T follicular helper cell (primary cell): ENCODE measurements at places on chromosomes 5 and 9.

DNA sequence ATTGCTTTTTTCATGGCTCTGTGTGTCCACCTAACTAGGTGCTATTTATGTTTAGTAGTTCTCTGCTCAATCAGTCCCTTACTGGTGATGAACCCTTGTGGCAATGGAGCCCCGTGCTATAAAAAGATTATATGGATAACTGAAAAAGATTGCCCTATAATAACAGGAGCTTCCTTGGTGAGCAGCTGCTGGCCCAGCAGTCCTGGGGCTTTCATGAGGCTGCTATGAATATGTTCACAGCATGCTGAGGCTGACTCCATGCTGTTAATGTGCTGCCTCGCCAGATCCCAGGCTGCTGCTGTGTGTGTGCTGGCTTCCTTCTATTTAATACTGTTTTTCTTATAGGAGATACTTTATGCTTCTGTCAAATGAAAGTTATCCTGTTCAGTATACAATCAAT lies 357.5 kb downstream of the TAF11L14 start:
- DNase-seq: no peak

- no peak for DNase-seq
Observed at GRCh38 chr9:20693068-20693467, 9.0 kb downstream of the FOCAD start.

GRCh38 chr9:16213781-16214515 lies 656.5 kb downstream of the BNC2 start:
- no peak for DNase-seq

DNA sequence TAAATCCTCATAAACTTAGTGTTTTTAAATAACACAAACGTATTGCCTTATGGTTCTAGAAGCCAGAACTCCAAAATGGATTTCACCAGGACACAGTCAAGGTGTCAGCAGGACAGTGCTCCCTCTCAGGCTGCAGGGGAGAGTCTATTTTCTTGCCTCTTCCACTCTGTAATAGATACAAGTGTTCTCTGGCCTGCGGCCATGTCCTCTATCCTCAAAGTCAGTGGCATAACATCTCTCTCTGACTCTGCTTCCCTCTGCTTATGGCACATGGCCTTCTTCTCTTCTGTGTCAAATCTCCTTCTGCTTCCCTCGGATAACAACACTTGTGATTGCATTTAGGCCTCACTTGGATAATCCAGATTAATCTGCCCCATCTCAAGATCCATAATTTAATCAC lies 129.4 kb upstream of the OR13F1 start:
- no peak for DNase-seq

- no peak for DNase-seq
Observed at GRCh38 chr9:5789489-5789888, 43.4 kb downstream of the ERMP1 start.

GRCh38 chr9:114588651-114589526 lies 1.3 kb downstream of the ATP6V1G1 start:
- DNase-seq: no peak

- DNase-seq: no peak
Observed at GRCh38 chr9:3049636-3050035, 205.7 kb upstream of the PUM3 start.

GRCh38 chr5:176596689-176597416 lies 13.1 kb downstream of the GPRIN1 start:
- DNase-seq: peak; percentile 56

DNA sequence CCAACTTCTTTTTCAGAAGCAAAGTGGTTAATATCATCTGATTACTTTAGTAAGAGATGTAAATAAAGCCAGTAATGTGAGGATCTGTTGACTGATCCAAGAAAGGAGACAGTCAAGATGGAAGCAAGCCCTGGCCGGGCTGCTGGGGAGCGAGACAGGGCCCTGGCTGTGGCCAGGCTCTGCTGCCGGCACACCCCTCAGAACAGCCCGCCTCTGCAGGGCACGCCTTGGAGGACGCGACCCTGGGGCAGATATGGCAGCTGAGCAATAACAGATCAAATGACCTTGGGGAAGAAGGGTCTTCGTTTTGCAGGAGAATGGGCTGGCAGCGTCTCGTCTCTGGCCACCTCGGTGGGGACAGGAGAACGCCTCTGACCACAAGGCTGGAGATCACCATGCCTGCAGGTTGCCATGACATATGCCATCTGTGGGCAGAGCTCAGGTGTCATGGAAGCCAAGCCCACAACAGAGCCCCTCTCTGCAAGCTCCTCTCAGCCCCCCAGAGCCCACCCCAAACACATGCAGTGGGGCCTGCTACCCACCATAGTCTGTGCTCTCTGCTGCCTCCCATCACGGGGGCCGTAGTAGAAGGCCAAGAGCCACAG lies 206.5 kb downstream of the FANCC start:
- no peak for DNase-seq

- no peak for DNase-seq
Observed at GRCh38 chr9:81460693-81461092, 228.7 kb downstream of the TLE1 start.

DNA sequence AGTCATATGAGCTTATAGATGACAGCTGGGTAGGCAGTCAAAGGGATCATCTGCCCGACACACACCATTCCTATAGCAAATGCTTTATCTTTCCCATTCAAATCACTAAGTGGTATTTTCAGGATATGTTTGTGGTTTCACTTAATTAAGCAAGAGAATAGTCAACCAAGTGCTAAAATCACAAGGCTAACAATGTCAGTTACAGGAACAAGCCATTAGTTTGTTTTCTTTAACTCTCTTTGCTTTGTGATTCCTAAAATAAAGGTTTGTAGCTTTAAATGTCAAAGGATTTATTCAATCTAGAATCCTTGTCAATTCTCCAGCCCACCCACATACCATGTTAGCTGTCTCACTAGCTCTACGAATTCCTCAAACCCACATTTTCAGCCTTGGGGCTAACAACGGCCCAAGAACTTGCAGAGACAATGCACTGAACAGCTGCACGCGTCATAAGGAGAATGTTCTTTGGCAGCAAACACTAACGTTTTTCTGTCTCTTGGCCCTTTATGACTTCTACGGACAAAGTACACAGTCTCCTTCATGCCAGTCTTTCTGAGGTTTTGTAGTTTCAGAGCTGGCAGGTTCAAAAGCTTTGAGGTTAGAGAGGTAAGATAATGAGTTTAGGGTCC lies 56.6 kb downstream of the ELAVL2 start:
- DNase-seq: no peak

DNA sequence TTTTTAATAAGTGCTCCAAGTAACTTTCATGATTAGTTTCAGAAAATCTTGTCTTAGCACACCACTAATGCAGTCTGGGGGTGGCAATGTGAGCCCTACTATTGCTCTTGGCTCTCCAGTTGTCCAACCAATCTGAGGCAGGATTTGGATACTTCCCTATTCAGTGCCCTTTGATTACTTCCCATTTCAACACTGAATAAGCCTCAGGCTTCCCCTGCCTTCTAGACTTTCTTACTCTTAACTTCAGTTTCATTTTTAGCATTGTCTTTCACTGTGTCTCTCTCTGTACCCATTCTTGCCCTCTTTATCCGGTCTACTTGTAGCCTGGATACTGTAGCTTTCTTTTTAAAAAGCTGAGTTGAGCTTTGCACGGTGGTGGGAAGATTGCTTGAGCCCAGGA lies 186.1 kb downstream of the C9orf152 start:
- no peak for DNase-seq

DNA sequence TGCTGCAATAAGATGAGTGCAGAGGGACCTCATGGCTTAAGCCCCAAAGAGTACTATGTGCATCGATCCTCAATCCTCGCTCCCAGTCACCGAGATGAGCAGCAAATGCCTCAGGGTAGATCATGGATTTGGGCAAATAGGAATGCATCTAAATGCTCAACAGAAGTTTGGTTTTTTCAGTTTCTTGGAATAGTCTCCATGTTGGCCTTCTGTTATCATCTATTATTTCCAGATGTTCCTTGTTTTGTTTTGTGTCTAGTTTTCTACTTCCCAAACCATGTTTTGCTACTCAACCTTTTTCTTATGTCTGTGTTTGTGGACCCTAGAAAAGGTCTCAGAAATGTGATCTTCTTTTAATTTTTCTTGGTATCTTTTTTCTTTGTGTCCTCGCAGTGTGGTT lies 43.5 kb upstream of the RASGRF2 start:
- DNase-seq: no peak

DNA sequence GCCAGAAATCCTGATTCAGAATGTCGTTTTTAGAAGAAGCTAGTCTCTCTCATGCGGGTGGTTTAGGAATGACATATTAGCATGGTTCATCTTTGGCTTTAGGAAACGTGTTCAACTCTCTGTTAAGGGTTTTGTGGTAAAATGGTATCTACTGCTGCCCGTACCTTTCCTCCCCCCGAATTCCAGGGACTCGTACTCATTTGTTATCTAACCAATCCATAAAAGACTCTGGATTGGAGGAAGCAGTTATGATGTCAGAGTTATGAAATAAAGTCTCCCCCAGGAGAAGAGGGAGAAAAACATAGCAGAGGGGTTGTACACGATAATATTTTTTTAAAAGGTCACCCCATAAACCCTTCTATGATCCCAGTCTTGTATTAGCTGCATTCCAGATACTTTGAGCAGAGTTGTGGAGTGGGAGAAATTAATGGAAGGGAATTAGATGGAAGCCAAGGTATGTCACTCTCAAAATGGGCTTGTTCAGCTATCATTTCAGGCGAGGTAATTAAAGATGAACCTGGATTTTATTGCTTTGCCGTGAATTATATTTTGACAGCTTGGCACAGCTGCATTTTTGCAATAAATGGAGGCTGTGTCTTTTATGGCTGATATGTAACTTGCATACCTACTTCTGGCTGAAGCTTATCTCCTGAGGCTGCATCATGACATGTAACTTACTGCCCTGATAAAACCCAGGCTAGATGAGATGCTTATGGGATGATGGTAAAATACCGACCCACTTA lies 31.3 kb downstream of the RAI14 start:
- DNase-seq: no peak

GRCh38 chr5:174204535-174205313 lies 159.2 kb downstream of the NSG2 start:
- no peak for DNase-seq

- no peak for DNase-seq
Observed at GRCh38 chr9:120909904-120910303, 16.7 kb downstream of the TRAF1 start.

DNA sequence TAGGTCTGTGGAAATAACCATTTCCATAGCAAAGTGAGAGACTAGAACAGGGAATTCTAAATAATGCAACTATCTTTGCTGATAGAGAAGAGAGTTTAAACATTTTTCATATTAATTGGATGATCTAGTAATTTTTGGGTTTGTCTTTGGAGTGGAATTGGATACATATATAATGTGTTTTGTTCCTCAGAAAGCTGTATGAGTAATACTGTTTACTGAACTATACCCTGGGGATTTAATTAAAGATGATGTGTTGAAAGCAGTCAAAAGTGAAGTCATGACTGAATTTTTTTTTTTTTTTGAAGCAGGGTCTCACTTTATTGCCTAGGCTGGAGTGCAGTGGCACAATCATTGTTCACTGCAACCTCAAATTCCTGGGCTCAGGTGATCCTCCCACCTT lies 17.9 kb downstream of the FER start:
- DNase-seq: no peak

- no peak for DNase-seq
Observed at GRCh38 chr5:131224387-131225201, 39.3 kb upstream of the CDC42SE2 start.

DNA sequence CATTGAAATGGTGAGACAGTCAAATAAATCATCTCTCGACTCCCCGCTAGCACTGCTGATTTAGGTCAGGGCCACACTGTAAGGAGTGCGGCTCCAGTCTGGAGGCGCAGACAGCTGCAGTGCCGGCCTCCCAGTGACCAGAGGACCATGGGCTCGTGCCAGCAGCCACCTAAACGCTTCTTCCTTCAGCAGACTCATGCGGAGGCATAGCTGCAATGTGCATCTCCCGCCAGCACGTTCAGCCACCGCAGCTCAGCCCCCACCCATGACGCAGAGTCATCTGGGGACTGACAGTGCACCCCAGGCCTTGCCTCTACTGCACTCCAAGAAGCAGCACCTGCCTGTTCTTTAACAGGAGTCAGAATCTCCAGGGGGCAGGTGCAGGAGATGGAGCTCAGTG lies 13.6 kb upstream of the MAPK9 start:
- DNase-seq: no peak

- DNase-seq: no peak
Observed at GRCh38 chr9:91845879-91846278, 104.1 kb downstream of the ROR2 start.

DNA sequence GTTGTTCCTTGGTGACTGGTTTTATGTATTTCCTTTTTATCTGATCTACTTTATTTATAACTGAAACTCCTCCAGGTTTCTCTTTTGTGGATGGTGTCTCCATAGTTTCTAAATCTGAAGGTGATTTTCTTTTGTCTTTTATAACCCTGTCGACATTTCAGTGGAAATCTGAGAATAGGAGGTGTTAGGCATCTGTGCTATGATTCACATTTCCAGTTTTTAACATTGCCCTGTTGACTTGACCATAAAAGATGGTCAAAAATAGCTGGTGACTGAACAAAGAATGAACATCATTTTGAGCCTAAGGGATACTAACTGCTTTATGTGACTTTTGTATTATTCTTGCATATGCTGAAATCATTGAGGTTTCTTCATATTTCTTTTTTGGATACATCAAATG lies 190.5 kb downstream of the PCSK1 start:
- DNase-seq: no peak

GRCh38 chr5:102218159-102218558 lies 77.9 kb downstream of the SLCO4C1 start:
- no peak for DNase-seq

GRCh38 chr5:158591301-158591863 lies 508.3 kb downstream of the EBF1 start:
- no peak for DNase-seq

DNA sequence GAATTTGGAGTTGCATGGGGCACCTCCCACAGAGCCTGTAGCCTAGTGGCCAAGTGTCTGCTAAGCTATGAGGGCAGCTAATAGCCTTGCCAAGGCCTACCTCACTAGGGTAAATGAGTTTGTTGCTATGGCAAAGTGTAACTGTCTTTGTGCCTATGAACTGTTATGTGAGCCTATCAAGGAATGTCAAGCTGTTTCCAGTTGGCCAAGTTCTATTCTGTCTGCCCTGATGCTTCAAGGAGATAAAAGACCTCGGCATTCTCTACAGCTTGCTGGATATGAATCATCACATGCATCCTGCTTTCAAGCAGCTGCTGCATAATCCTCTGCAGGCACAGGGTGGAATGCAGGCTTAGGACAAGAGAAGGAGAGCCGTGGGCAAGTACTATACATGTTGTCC lies 69.8 kb upstream of the CCDC112 start:
- DNase-seq: no peak

GRCh38 chr9:98801969-98802371 lies 5.5 kb upstream of the GALNT12 start:
- DNase-seq: no peak

DNA sequence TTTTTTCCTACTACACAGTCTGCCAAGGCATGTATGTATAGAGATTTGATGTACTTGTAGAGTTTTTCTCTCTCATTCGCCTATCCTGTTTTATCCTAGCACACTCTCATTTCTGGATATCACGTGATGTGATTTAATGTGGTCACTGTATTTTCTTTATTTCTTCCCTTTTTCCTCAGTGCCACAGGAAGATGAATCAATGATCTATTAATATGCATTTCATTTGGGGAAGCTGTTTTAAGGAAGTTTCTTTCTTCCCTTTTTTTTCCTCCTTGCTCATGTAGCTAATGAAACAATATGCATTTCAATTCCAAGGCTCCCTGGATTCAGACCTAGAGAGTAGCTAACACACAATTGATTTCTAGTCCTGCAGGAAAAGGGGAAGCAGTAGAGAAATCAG lies 506.3 kb upstream of the WWC1 start:
- no peak for DNase-seq

- DNase-seq: no peak
Observed at GRCh38 chr9:136617746-136618579, 44.8 kb upstream of the EGFL7 start.
